ENCODE measurements at places on chromosomes 4 and X.

GRCh38 chr4:60129740-60130139, 1070.4 kb upstream of the ADGRL3 start:
- peak; percentile 19 for DNase-seq

DNA sequence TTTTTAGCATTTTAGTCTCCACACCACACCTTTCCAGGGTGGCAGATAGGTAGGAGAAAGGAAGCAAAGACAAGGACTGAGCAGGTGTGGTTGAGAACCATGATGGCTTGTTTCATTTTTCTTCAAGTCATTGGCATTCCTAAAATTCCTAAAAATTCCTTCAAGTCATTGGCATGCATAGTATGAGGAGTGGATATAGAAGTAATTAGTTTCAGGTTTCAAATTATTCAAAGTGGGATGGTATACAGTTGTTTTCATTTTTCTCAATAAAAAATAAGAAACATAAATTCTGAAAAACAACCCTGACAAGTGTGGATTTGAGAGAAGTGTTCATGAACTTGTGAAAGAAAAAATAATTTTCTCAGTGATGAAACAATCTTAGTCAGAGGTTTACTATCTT, 22.3 kb upstream of the HERC3 start:
- DNase-seq: peak; percentile 44

DNA sequence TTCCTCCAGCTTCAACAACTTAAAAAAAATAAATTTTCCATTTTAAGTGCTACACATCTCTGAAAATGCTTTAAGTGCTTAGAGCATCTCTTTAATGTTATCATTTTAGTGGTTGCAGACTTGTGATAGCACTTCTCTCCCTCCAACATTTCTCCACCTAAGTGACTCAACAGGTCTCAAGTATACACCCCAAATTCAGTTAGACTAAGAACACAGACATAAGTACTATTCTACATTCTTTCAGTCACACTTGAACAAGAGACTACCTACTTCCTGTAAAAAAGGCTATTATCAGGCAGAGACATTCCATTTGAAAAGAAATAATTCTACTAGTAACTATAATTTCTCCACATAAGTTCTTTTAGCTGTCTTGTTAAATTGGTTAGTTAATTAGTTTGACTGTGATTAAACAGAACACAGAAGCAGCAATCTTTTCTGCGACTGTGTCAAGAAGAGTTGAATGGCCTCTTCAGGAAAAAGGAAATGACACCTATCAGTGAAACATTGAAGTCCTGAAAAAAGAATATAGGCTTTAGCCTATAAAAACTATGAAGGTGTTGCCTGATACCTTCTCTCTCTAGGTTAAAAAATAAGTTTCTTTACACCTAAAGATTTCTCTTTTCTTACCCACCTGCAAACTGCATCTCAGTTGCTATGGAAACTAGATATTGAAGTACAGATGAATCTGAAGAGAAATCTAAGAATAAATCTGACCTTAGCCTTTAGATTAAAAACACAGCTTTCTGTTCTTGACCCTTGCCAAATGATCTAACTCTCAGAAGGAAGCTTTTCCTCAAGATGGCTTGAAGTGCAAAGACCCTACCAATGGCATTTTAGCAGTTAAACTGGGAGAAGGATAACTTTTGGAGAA, 18.0 kb downstream of the NAF1 start:
- DNase-seq: no peak

DNA sequence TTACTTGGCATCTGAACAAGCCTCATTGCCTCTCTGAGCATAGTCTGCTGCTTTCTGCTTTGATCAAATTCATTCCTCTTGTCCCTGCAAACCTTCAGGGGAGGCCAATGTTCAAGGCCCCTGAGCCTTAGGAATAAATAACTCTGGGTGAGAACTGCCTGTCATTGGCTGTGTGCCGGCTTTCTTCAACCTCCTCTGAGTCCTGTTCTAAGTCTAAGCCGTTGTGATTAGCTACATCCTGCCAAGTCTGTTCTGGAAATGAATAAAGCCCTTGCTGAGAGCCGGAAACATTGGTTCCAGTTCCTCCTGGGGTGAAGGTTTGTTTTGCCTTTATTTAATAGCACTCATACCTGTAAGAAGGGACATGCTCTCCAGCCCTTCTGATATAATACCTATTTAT, 13.8 kb downstream of the RNF4 start:
- DNase-seq: peak; percentile 38

GRCh38 chr4:108118505-108118904, 50.2 kb downstream of the LEF1 start:
- DNase-seq: no peak

DNA sequence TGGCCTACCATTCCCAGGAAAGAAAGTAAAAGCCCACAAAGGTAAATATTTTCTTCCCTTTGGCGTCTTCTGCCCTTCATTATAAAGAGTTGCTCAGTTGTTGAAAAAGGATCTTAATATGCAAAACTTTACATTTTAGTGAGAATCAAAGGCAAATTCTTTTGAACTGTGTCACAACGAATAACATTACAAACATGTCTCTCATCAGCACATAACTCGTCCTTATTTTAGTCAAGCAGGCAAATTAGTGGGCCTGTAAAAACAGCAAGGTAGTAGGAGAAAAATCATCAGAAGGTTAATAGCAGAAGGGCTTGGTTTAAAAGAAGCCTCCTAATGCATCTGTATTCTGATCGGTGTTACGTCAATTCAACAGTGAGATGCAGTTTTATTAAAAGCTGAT, 647.3 kb upstream of the DIPK2B start:
- peak; percentile 54 for DNase-seq

DNA sequence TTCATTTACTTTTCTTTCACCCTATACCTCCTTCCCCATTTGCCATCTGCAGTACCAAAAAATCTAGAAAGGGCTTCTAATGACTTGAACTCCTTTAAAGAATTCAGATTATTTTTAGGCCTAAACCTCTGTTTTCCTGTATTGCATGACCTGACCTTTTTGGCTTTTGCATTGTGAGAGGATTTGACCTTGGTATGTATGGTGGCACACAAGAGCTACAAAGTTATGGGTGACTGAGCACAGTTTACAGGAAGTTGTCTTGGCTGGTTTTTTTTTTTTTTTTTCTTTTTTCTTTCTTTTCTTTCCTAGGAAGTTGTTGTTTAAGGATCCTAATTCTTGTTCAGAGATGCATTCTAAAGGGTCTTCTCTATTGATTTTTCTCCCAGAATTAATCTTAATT, 32.0 kb upstream of the MTMR8 start:
- DNase-seq: no peak

DNA sequence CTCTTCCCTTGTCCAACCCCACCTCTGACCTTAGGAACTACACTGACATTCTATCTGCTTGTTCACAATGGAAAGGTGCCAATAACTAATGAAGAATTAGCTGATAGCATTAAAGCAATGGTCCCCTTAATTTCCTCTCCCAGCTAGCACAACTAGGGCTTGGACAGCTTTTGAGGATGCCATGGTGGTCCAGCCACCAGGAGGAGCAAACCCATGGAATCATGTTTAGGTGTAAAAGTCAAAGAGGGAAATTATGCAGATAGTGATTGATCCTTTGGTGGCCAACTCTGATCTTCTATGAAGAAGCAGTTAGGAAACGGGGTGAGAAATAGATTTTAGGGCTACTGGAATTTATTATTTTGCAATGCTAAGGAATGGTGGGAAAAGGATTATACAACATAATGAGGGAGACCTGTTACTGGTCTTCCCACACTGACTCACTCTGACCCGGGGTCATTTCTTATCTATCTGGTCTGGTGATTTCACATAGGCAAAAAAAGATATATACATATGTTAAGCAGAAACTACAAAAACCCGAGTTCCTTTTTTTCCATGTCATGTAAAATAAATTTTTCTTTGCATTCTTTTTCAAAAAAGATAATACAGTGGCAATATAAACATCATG, 45.8 kb upstream of the FBXW7 start:
- DNase-seq: no peak

DNA sequence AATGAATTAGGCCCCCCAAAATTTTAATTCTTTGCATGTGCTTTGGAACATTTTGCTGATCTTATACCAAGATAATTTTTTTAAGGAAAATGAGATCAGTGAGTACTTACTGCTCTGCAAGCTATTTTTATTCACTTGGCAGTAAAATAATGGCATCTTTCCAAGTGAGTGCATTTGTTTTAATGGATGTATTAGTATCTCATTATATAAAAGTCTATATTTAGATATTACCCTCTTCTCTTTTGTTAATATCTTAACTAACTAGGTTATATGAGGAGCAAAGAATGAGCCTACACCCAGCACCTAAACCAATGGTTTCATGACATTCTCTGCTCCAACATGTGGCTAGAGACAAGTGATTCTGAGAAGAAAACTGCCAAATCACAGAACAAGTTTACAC, 21.1 kb upstream of the ARAF start:
- DNase-seq: no peak

DNA sequence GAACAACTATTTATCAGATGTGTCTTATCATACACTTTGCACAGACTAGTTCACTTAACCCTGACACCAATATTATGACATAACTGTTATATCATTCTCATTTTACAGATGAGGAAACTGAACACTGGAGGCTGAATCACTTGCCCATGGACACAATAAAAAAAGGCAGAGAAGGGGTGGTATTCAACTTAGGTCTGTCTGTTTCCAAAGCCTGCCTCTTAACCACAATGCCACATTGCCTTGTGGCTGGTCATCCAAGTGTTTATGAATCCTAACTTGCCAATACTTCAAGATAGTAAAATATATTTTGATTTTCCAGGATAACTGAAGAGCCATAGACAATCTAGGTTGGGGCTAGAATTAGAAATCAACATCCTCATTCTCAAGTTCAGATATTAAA, 327.8 kb downstream of the NR3C2 start:
- DNase-seq: no peak

DNA sequence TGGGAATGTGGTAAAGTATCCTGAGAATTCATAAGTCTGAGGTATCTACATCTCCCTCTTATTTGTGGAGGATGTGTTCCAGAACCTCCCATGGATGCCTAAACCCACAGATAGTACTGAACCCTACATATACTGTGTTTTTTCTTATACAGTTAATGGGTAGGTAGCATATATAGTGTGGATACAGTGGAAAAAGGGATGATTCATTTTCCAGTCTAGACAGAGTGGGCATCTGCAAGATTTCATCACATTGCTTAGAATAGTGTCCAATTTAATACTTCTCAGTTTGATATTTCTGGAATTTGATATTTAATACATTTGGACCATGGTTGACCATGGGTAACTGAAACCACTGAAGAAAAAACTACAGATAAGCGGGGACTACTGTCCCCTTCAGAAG, 155.0 kb upstream of the ANKRD50 start:
- peak; percentile 69 for DNase-seq

DNA sequence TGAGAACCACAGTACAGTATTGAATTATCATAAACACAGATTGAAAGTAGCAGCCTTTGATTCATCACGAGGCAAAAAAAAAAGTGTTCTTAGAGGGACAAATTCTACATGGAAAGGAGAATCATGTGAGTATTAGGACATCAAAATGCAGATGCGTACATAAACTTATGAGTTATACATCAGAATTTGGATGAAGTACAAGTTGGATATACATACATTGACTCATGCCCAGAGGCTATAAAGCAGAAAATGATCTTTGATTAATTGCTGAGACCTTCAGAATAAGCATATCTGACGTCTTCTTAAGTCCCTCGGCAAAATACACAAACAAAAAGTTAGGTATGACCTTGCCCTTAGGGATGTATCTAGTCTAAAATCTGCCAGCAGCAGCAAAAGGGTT, 206.4 kb downstream of the LDB2 start:
- peak; percentile 38 for DNase-seq

DNA sequence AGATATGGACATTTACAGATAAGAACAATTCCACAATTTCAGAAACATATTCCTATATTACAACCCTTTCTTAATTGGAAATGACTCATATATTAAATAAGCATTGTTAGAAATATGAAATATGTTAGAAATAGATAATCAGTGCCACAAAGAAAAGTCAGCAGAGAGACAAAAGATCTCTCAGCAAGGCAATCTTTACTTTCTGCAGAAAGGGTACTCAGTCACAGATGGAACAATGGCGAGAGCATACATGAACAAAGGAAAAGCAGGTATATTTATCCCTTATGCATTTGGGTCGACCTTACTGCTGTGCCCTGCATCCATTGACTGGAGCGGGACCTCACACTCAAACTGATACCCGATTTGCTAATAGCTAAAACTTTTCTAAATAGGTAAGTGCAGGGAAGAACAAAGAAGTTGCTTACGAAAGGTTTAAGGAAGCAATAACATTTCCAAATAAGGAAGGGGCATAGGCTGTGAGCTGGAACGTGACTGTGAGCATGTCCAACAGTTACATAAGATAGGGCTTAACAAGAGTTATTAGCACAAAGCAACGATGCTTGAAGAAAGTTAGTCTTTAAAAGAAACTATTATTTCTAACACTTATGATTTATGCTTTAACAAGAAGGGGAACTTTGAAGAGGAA, 40.8 kb downstream of the MGARP start:
- no peak for DNase-seq

DNA sequence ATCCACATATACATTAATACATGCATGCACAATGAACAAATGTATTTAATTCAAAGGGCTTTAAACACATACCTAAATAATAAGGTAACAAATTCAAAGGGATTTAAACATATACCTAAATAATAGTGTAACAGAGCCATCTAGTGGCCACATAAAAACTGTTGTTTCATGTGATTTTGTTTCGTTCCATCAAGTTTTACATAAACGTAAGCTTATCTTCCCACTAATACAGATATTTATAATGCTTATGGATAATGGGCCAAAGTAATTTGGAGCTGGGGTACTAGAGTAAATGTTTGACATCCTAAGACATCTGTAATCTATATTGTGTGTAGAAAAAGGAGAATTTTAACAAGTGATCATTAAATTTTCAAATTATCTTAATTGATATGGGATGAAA, 82.3 kb downstream of the PRSS12 start:
- DNase-seq: peak; percentile 42

DNA sequence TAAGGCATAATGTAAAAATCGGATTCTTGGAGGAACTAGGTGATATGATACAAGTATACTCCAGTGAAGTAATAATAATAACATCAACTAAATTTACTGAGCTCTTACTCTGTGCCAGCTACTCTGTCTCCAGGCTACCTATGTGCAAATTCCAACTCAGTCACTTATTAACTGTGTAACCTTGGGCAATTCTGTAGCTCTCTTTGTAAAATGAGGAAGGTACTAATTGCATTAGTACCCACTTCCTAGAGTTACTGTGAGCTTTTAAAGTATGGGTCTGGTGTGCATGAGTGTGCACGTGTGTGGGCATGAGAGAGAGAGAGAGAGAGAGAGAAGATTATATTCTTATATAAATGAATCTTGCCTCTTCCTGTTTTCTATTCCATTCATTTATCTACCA, 169.9 kb downstream of the KCNIP4 start:
- DNase-seq: no peak

Data from fibroblast of skin of back (primary cell).